ENCODE measurements at places on chromosomes 1 and 21.

DNA sequence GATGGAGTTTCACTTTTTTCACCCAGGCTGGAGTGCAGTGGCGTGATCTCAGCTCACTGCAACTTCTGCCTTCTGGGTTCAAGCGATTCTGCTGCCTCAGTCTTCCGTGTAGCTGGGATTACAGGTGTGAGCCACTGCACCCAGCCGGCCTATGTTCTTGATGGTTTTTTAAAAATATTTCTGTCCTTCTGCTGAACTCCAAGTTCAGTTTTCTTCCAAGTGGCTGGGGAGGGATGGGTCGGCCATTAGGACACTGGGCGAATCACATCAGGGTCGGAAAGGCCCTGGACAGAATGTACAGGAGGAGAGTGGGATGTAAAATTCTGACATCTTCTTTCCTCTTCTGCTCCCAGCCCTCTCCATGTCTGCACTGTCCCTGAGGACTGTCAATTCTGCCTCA, 289.6 kb downstream of the PTPRU start:
- DNase-seq, result no peak

- no peak for DNase-seq
These were observed 67.9 kb downstream of the SLC44A5 start for GRCh38 chr1:75542818-75543570.

GRCh38 chr21:44368711-44369446, 15.5 kb downstream of the TRPM2 start:
- DNase-seq, result no peak

- DNase-seq, result no peak
These were observed 82.5 kb downstream of the ST3GAL3 start for GRCh38 chr1:43789604-43790550.

GRCh38 chr21:43797415-43797814, 8.0 kb downstream of the RRP1 start:
- no peak for DNase-seq

Measured in NCI-H1105 (cell line).